ENCODE measurements at places on chromosomes 3 and 15. TPM values are rescaled to one million over a fixed set of nuclear protein-coding genes. Genes with fewer than 3 reads are reported as not detected.

Gene ARHGEF3
- total RNA-seq = 12.7 TPM

Gene BNC1
- total RNA-seq = not detected

Gene PPP1R14D
- total RNA-seq = not detected

Gene RAD18
- total RNA-seq = 29.5 TPM

Gene C2CD4A
- total RNA-seq = not detected

Gene IQCH
- 10.1 TPM for total RNA-seq

Gene IQCF5
- not detected for total RNA-seq

DNA sequence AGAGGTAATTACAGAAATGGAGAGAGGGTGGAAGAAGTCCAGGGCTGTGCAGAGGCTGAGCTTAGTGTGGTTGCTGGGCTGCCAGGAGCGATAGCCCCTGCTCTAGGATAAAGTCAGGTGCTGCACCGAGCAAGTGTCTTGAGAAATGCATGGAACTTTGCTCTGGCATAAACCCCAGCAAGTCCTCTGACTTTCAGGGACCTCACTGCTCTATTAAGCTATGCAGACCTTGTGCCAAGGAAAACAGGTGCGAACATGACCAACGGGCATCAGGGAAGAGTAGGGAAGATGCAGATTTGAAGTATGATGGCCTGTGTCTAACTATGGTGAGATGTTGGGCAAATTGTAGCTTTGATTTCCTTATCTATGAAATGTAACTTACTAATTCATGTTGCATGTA lies 416.8 kb downstream of the NR2F2 start:
- DNase-seq = no peak

GRCh38 chr3:55282994-55283393 lies 204.1 kb downstream of the WNT5A start:
- no peak for DNase-seq

DNA sequence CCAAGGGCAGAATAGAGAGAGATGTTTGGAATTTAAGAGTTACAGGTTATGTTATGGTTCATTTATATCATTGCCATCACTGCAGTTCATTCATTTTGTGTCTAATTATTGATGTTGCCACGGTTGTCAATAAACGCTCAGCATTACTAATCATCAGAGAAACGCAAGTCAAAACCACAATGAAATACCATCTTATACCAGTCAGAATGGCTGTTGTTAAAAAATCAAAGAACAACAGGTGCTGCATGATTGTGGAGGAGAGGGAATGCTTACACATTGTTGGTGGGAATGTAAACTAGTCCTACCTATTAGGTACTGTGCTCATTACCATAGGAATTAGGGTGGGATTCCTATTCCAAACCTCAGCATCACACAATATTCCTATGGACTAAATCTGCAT lies 350.5 kb downstream of the TIGIT start:
- no peak for DNase-seq

GRCh38 chr3:36317915-36318314 lies 62.4 kb upstream of the STAC start:
- DNase-seq = no peak

- peak; percentile 34 for DNase-seq
Observed at GRCh38 chr15:60299452-60300047, 98.2 kb downstream of the ANXA2 start.

DNA sequence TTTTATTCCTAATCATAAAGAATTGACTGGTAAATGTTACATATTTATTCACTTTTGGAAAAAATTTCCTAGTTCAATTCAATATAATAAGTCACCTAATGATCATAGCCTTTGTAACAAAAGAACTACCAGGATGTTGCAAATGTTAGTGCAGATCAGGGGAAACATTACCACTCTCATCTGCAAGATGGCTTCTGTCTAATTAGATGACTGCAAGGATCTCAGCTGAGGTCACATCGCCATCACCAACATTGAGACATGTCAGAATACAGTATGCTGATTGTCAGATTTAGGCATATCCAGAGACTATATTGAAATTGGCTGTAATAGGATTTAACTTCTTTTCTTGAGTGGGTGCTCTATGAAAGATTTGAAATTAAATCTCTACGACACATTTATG lies 431.4 kb upstream of the AGTR1 start:
- DNase-seq = no peak

GRCh38 chr3:73432023-73432705 lies 192.6 kb downstream of the PDZRN3 start:
- DNase-seq = peak; percentile 40

DNA sequence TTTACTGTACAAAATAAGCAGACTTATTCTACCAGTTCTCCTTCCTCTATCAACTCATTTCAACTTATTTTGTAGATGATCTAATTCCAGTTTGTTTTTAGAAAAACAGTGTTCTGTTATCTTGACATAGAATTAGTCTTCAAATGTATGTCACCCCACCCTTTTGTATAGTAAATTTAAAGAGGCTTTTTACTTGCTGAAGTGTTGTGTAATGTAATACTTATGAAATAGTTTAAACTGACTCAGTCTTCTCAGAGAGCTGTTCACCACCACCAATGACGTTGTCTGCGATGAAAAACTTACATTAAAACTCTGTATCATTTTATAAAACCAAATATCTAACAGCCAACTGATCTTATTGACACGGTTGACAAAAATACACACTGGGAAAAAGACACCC lies 82.9 kb downstream of the RAP2B start:
- DNase-seq = no peak

Data from G401 (cell line).